ENCODE measurements at places on chromosomes 6 and 20.
A peak's percentile ranks its signal among the peaks of the same experiment; 100 is the strongest.

- DNase-seq: no peak
These were observed 40.3 kb downstream of the FYN start for GRCh38 chr6:111832833-111833418.

DNA sequence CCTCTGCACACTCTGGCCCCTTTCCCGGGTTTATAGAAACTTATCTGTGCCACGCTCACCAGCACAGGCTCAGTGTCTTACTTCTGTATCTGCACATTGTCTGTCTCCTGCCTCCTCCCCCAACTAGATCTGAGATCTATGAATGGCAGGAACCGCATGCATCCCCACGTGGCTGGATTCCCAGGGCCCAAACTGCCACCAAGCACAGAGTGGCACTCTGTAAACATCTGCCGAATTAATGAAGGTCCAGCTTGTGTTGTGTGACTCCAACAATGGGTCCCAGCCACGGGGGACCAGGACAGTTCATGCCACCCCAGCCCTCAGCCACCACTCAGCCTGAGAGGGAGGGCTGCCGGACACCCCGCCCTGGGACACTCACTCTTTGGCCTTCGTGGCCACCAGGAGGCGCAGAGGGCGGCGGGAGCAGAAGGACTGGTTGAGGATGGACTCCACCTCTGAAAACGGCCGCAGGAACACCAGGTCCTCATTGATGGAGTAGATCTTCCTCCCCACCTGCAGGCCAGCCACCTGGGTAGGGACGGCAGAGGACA lies 171.1 kb downstream of the PREX1 start:
- DNase-seq: no peak

DNA sequence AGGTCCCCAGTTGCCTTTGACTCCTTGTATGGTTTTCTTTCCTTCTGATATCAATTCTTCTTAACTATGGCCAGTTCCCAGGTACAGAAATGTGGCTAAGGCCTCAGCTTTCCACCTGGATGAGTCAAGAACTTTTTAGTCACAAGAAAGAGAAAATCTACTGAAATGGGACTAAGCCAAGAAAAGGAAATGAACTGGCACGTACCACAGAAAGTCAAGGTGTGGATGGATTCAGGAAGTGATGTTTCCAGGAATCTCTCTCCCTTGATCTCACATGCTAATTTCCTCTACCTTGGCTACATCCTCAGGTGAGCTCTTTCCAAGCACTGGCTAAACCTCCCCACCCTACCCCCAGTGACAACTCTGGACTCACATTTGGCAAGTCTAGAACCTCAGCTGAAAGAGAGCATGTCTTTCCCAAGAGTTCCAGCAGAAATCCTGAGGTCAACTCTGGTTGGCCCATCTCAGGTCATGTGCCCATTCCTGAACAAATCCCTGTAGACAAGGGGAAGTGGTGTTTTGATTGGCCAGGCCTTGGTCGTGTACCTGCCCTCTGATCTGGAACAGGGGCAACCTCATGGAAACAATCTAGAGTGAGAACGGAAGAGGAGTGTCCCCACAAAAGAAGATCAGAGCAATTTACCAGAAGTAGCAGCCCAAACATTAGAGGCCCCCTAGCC lies 205.3 kb downstream of the NFATC2 start:
- DNase-seq: no peak

DNA sequence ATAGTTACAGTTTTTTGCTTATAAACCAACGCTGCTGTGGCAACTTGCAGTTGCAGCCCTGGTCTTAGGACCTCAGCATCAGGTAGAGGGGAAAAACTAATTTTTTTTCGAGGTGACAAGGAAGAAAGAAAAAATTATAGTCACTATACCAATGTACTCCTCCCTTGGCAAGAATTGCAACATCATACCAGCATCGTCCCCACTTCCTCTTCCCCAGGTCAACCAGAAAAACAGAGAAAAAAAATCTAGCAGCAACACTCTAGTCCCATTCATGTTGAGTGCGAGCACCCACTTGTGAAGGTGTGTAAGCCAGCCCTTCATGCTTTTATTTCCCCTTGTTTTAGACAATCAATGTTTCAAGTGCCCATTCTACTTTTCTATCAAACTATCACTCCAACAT lies 13.1 kb upstream of the DCBLD1 start:
- DNase-seq: peak; percentile 73

- no peak for DNase-seq
These were observed 29.2 kb downstream of the SYNJ2 start for GRCh38 chr6:158010591-158011477.

DNA sequence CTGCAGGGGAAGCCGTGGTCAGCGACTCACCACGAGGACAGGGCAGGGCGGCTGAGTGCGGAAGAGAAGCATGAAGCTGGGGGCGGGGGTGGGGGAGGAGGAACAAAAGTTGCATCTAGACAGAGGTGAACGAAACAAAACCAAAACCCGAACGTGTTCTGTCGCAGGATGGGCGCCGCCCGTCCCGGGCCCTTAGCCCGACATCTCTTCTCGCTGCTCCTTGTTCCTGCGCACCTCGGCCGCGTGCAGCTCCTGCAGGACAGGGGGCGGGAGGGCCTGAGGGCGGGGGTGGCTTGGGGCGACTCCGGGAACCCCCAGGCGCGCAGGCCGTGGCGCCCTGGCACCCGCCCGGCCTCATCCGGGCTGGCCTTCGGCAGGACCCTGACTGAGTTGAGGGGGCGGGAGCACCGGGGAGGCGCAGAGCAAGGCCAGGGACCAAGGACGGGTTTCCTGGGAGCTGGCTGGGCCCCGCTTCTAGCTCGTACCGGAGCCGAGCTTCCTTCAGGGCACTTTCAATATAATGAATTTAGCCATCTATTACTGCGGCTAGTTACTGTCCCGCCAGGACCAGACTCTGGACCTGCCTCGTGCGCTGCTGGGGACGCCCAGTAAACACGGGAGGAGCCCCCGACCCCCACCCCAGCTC lies 12.0 kb downstream of the STMN3 start:
- no peak for DNase-seq

DNA sequence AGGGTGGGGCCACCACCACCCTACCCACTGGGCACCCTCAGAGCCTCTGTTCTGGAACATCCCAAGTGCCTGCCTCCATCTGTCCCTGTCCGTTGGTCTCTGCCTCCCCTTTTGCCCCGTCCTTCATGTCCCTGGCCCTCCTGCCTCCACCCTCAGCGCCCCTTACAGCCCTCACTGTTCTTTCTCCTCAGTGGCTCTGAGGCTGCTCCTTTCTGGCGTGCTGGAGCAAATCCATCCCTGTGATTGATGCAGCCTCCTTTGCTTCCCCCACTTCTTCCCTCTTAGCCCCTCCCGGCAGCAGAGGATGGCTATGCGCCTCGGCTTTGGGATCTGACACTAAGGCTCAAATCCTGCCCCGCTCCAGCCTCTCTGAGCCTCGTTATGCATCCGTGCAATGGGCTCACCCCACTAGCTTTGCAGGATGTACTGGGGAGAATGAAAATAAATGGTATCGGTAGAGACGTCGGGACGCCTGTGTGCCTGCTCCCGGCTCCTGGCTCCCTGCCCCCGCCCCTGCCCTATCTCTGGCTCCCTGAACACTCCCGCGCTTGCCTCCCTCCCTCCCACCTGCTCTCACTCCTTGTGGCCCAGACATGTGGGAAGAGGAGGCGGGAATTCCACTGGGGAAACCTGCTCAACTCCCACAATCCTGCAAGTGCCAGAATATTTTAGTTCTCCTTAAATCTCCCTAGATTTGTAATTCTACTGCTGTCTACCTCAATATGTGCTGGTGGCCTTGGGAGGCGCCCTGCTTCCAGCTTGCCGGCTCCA lies 13.1 kb downstream of the VSTM2L start:
- DNase-seq: no peak

DNA sequence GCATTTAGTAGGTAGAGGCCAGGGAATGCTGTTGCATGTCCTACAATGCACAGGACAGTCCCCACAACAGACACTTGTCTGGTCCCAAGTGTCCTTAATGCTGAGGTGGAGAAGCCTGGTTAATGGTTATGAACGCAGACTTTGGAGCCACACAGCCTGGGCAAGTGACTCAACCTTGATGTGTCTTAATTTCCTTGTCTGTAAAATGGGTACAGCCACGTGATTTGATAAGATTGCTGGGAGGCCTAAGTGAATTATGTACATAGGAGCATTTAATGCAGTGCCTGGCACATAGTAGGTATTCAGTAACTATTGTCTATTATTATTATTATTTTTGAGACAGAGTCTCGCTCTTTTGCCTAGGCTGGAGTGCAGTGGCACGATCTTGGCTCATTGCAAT lies 11.4 kb downstream of the KCNG1 start:
- no peak for DNase-seq

DNA sequence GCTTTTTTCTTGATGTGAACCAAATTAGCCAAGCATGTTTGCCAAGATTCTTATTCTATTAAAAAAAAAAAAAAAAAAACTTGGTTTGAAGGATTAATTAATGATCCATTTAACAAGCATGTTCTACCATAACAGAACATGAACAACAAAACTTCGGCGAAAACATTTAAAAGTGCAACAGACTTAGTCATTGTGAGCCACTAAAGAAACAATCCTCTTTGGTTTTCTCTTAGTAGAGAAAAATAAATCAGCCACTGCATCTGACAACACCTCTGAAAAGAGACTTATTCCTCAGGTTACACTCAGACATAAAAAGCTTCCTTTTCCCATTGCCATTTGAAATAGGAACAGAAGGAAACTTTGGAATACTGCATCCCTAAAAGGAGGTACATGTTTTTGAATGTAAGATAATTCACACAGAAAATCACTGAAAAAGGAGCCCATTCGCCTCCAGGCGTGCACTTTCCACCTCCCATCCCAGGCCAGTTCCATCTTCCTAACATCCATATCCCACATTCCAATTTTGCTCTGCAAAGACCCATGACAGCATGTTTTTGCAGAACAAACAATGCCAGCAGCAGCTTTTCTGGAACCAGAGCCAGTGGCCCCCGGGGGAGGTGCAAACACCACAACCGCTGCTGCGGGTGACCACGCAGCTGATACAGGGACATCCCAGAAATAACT lies 79.5 kb downstream of the ZMYND8 start:
- no peak for DNase-seq

DNA sequence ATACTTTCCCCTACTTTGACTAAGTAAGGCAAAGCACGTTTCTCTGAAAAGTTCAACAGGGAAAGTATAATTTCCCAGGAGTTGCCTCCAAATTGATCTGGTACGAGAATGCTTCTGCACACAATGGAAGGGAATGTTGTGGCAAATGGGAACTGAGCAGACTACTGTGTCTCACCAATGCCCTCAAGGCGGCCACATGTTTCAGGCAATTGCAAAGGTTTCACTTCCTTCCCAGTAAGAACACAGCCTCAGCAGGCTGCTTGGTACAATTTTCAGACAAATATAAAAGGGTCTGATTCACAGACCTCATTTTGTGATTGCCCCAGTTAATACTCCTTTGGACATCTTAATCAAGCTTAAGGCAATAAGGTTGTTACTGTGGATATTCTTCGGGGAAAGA lies 71.2 kb downstream of the KIAA0319 start:
- DNase-seq: no peak

GRCh38 chr6:138963531-138963930 lies 24.5 kb downstream of the REPS1 start:
- no peak for DNase-seq

GRCh38 chr6:125968493-125968892 lies 11.9 kb downstream of the HINT3 start:
- DNase-seq: no peak

- no peak for DNase-seq
These were observed 57.1 kb downstream of the GOPC start for GRCh38 chr6:117545161-117545595.

- peak; percentile 15 for DNase-seq
These were observed 75.8 kb upstream of the MRPS10 start for GRCh38 chr6:42293386-42293977.

- no peak for DNase-seq
These were observed 21.0 kb downstream of the RIPOR3 start for GRCh38 chr20:50670126-50670862.

GRCh38 chr6:43216200-43216599 lies 13.1 kb downstream of the DNPH1 start:
- DNase-seq: no peak

DNA sequence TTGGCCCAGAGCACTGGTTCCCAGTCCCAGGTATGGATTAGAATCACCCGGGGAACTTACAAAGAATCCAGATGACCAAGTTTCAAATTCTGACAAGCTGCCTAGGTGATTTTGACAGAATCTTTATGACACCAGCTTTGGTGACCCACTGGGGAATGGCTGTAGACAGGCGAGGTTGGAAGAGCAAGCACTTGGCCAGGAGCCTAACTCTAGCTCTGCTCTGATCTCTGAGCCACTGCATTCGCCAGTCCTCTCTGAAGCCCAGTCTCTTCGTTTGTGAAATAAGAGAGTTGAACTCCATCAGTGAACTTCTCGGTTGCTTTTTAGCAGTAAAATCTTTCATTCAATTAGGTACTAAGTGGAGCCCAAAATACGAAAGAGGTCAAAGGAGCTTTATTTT lies 161.2 kb downstream of the VEGFA start:
- DNase-seq: no peak

DNA sequence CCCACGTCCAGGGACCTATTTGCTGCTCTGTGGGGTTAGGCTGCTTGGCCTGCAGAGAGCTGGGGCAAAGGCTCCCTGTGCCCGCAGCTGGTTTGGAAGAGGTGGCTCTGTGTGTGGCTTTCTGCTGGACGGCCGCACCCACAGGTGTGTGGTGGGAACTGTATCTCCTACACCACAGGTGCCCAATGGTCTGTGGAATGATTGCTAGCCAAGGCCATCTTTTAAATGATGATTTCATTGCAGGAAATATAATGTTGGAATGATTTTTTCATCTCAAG lies 178.4 kb downstream of the DLL1 start:
- DNase-seq: no peak

DNA sequence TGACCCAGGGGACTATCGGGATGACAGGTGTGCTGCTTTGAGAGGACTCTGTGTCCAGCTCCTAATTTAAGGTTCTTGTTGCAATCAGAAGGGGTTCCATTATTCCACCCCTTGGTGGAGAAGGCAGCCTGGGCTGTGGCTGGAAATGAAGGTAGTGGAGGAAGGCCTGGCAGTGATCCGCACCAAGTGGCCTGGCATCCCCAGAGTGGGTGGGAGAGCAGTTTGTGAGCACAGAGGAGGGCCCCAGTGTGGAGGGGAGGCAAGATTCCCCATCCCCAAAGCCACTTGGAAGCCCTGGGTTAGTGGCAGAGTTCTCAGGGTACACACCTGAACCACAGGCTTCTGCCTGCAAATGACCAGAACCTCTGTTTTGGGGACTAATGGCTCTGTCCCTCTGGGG lies 2.3 kb downstream of the TGM3 start:
- DNase-seq: no peak

Measured in common myeloid progenitor, CD34-positive (primary cell).